ENCODE measurements at places on chromosomes 3 and 15. TPM values are rescaled to one million over a fixed set of nuclear protein-coding genes. Genes with fewer than 3 reads are reported as not detected.
A peak's percentile ranks its signal among the peaks of the same experiment; 100 is the strongest.

PHLDB2 gene
- 47.8 TPM for total RNA-seq

POC1A gene
- total RNA-seq = 7.5 TPM

LEKR1 gene
- 0.18 TPM for total RNA-seq

GRM2 gene
- total RNA-seq = 0.97 TPM

SLC6A1 gene
- 7.5 TPM for total RNA-seq

ZNF385D gene
- total RNA-seq = 0.41 TPM

RPL4 gene
- total RNA-seq = 3,652 TPM

DNA sequence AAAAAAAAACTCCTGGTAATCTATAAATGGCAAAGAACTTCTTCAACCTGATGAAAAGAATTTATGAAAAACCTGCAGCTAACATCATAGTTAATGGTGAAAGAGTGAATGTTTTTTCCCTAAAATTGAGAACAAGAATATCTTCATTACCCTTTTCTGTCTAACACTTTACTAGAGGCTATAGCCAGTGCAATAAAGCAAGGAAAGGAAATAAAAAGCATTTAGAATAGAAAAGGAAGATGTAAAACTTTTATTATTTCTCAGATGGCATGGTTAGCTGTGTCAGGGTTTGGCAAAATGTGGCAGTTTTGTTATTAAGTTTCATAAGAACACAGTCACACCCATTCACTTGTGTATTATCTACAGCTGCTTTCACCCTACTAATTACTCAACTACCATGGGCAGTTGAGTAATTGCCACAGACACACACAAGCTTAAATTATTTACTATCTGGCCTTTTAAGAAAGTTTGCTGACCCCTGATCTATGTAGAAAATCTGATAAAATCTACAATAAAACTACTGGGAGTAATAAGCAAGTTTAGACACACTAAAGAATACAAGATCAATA, 465.1 kb downstream of the MAGI1 start:
- no peak for DNase-seq

DNA sequence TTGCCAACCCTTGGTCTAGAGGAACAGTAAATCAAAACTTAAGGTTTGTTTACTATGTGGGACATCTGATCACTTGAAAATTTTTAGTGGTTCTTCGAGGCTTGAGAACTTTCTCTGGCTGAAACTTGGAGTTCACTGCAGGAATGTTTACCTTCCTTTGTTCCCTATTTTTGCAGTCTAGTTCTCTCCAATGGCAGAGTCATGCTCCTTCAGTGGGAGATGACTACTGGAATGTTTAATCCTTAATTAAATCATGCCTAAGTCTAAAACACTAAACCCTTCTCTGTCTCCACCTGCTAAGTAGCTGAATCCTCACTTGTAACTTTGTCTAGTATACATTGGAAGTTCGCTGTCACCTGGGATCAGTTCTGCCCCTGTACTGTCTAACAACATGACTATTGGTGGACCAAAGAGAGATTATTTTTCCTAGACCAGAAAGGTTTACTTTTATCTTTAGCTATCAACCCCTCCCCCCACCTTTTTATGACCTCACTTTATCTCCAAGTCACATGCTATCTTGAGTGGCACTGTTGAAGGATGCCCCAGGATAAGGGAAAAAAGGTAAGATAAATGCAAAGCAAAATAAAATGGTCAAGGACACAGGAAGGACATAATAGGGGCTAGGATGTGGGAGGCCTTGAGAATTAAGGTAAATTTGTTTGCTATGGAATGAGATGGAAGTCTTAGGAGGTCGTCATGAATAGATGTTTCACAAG, 1.2 kb upstream of the ZNF609 start:
- no peak for DNase-seq

GRCh38 chr3:106573605-106574004, 704.8 kb upstream of the CBLB start:
- DNase-seq = no peak

GRCh38 chr15:68597581-68597980, 18.8 kb downstream of the CORO2B start:
- DNase-seq = no peak

DNA sequence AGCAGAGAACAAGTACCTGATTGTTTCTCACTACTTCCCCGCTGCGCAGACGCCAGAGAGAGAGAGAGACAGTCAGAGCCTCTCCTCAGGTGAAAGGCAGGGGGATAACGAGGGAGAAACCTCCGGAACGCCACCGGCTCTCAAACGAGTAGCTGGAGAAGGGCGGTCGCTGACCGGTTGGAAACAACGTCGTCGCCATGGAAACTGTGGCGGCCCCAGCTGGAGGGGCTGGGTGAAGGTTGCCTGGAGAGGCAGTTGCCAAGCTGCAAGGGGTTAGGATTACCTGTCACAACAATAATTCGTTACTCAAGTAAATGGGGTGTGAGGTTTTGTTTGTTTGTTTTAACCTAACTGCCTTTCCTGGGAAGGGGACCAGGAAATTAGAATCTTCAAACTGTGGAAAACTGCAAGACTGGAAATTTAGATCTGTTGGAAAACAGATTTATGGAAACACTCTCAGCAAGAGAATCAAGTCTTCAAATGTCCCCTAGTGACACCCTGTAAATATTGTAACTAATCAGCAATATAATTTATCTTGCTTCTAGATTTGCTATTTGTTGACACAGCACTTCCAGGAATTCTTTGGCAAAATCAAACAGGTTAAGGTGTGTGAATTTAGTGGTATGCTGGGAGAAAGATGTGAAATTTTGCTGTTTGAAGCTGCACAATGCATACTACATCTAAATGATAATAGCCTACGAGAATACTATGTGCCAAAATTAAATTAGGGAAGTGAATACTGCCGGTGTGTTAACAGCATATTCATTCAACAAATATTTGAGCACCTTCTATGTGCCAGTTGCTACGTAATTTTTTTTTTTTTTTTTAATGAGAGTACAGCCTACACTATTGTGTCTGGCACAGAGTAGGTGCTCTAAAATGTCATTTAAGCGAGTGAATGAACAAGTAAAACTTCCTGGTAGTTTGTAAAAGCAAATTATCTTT, at the start of gene DNAH12:
TSS of gene DNAH12 (minus strand) at position 164 of the 945 bp plus-strand sequence. CDS start 1,474 bp downstream, outside the sequence.
- peak; percentile 89 for DNase-seq

DNA sequence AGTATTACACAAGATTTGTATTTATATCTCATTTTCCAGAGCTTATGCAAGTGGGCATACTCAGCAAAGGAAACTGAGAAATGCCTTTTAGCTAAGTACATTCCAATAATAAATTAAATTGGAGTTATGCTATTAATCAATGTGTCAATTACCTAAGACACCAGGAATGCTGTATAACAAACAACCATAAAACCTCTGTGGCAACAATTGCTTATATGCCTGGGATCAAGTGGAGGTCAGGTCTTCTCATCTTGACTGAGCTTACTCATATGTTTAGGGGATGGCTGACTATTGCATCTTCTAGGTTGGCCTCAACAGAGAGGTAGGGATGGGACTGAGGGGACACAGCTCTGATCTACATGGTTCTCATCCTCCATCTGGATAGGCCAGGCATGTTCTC, 30.7 kb downstream of the CD200R1L start:
- no peak for DNase-seq

DNA sequence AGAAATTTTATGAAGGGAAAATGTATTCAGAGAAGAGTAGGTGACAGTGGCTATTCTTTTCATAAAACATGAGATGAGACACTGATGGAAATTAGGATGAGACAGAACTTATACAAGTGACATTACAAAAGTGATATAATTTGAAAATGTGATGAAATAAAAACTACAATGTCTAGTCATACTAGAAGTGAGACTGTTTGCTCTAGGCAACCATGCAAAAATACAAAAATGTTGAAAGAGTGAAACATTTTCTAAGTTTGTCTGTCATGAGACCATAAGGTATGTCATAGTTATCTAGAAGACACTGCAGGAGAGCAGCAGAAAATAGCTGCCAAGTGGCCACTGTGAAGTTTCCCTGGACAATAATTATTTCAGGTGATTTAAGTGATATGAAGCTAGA, 459.5 kb downstream of the DIPK2A start:
- DNase-seq = no peak

DNA sequence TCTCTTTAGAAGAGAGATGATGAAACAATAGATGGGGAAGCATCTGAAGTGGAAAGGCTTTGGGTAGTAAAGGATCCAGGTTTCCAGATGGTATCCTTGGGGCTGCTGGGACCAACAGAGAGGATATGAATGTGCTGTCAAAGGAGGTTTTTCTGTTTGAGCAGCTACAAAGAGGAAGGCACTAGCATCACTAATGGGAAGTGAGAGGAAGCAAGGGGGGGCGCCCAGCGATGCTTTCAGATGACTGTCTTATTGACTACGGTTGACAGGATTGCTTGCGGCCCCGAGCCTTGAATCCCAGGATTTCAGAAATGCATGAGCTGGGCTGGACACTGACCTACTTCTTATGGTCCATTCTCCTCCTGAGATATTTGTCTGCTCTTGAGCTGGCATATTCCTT, 103.8 kb upstream of the GALNT15 start:
- no peak for DNase-seq

- DNase-seq = no peak
Measured at GRCh38 chr3:98371853-98372252, 18.2 kb downstream of the OR5K4 start.

DNA sequence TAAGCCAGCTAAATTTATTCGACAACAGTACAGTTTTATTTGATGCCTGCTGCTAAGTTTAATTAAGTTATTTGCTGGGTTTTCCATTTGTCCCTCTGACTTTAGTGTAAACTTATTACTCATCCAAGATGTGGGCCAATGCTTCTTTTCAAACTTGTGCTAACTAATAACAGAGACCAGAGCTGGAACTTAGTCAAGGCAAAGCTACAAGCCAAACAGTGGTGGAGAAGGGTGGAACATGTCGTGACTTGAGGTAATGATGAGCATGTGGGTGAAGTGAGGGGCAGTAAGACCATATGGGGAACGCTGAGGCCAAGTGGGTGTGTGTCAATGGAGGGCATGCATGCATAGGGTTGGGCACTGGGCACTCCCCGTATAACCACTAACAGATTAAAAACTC, 63.9 kb downstream of the NMD3 start:
- no peak for DNase-seq

DNA sequence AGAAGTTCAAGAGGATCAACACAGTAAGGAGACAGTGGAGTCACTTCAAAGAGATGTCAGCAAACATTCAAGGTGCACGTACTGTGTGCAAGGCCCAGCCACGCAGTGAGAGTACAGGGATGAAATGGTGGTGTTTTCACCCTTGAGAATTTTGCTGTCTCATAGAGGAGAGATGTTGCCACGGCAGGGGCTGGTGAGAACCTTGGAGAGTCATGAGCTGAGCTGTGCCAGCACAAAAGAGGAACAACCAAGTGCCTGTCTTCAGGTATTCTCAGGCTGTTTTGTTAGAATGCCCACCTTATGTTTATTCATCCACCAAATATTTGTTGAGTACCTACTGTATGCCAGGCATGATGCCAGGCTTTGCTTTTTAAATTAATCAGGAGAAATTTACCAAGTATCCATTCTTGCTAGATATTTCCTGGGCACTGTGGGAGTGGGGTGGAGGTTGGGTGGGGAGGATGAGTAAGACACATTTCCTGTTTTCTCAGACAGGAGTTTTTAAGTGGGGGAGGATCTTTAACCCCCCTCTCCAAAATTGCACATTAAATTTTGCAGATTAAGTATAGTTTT, 72.6 kb downstream of the SLC6A11 start:
- no peak for DNase-seq

GRCh38 chr3:53581671-53582070, 87.3 kb downstream of the CACNA1D start:
- DNase-seq = no peak

DNA sequence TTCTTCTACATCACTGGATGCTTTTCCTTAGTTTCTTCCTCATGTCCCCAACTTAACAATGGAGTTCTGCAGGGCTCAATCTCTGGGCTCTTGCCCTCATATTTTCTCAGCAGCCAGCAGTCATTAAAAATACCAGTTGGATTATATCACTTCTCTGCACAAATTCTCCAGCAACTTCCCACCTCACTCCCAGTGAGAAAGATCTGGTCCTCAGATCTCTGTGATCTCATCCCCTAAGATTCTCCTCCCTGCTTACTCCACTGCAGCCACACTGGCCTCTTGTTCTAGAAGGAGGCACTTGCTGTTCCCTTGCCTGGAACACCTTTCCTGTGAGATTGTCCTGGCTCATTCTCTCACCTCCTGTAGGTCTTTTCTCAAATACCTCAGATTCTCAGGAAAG, 6.1 kb downstream of the ERICH6 start:
- DNase-seq = no peak

DNA sequence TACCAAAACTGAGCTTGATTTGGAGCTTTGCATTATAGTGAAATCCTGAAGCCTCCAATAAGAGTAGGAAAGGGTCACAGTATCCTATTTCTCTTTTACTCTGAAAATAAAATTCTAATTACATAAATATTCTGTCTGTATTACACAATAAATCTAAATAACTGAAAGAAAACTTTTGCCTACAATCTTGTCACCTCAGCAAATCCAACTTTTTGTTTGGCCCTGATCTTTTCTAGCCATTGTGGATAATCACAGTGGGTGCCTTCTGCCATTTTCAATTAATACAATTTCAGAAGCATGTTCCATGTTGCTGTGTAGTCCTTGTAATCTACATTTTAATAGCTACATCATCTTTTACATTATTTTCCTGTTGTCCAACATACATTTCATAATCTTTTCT, 29.4 kb upstream of the TIPARP start:
- no peak for DNase-seq

DNA sequence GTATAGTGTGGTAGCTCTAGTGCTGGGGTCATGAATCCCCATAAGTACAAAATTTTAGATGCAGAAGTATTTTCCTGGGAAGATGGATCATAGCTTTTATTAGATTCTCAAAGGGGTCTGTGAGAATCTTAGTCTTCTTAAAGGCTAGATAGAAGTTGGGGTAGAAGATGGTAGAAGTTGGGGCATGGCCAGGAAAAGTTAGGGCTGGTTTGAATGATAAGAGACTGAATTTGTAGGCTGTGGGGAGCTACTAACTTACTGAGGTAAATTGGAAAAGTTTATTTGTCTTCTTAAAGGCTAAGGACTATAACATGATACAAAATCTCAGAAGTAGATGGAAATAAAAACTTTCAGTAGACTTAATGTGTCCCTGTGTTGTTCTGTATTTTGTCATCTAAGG, 1.6 kb upstream of the UBE2Q2 start:
- DNase-seq = no peak

DNA sequence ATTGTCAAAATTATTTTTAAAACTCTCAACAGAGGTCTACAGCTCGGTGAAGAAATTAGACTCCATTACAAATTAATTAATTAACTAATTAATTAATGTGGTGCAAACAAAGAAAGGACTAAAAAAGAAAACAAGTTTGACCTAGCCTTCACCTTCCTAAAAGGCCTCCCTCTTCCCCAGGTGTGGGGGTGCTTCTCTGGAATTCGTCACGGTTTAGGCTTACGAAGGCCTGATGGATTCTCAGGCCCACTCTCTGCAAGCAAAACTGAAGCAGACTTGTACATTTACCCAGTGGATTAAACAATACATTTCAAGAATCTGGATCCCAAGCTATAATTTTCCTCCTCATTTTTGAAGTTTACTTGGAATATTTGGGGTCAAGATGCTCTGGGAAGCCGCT, 88.6 kb downstream of the TM4SF4 start:
- no peak for DNase-seq

DNA sequence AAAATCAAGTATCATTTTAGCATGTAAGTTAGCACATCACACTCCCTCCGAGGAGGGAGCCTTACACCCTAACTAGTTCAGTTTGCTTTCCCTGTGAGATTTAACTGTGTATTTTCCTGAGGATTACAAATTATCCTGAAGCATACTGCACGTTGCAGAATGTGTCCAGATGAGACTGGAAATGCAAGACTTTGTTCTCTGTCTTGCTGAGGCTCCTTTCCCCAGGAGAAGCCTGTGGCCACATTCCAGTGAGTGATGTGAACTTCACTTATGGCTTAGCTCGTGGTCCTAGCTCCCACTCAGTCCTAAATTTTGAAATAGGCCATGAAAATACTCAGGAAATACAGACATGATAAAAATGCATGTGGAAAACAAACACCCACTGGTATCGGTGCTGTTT, 23.7 kb downstream of the PDZRN3 start:
- DNase-seq = no peak
